Right renal cortex interstitium (tissue), 3 donors: ENCODE measurements at places on chromosomes 12 and 14.

- DNase-seq, result no peak
Measured at GRCh38 chr12:19485240-19485639, 45.9 kb downstream of the AEBP2 start.

DNA sequence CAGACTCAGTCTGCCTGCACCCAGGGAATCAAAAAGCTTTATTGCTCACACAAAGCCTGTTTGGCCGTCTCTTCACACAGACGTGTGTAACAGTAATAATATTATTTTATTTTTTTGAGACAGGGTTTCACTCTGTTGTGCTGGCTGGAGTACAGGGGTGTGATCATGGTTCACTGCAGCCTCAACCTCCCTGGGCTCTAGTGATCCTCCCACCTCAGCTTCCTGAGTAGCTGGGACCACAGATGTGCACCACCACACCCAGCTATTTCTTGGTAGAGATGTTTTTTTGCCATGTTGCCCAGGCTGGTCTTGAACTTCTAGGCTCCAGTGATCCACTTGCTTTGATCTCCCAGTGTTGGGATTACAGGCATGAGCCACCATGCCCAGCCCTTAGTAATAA lies 88.4 kb upstream of the DCD start:
- no peak for DNase-seq

GRCh38 chr12:41277946-41278267 lies 89.8 kb downstream of the PDZRN4 start:
- DNase-seq, result no peak

DNA sequence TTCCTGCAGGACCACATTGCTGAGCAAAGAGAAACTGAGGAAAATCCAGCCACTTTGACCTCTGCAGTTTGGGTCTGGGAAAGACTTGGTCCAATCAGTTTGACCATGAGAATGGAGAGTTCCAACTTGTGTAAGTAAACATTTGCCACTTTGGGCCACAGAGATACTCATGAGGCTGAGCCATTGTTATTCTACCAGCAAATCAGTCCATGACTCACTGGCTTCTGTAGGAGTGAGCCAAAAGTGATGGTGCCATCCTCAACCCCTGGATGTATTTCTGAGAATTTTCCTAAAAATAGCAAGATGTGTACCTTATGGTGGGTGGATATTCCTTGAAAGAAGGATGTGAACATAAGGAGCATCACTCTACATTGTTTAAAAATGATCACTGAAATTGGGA lies 192.9 kb upstream of the OR4E1 start:
- DNase-seq, result no peak

GRCh38 chr14:52244997-52245396 lies 22.5 kb upstream of the PTGDR start:
- no peak for DNase-seq

- DNase-seq, result no peak
Measured at GRCh38 chr12:130838284-130838950, 633 bp downstream of the STX2 start.

GRCh38 chr12:94762259-94762942 lies 112.0 kb upstream of the TMCC3 start:
- no peak for DNase-seq

GRCh38 chr14:92581206-92581605 lies 67.6 kb downstream of the RIN3 start:
- no peak for DNase-seq

DNA sequence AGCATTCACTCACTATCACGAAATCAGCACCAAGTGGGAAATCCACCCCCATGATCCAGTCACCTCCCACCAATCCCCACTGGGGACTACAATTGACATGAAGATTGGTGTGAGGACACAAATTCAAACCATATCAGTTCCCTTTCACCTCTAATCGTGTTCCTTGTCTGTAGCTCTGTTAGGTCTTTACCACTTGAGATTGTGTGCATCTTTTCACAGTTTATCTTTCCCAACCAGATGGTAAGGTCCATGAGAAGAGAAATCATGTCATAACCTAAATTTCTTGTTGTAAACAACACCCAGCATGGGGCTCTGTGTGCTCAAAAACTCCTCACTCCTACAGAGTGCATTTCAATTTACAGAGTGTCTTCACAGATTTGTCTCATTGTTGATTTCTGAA lies 27.1 kb upstream of the PCED1B start:
- no peak for DNase-seq
